ENCODE measurements at places on chromosomes 16 and 17.

DNA sequence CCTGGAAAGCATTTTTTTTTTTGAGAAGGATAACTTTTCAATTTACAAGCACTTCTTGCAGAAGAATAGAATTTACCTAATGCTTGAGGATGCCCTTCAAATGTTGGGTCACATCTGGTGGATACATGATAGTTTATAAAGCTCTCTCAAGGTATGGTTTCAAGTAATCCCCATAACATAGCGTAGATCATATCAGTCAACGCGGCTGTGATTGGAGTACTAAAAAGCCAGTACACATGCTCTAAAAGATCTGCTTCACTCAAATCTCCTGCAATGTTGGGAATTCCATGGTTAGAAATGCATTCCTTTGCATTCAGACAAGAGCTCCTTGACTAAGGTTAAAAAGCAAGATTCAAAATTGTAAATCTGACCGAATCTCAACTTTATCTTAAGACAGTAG is 3.9 kb upstream of the KCNJ16 start:
- DNase-seq = no peak

- DNase-seq = peak; percentile 49
Observed at GRCh38 chr16:19382887-19383816, 34.5 kb upstream of the TMC5 start.

DNA sequence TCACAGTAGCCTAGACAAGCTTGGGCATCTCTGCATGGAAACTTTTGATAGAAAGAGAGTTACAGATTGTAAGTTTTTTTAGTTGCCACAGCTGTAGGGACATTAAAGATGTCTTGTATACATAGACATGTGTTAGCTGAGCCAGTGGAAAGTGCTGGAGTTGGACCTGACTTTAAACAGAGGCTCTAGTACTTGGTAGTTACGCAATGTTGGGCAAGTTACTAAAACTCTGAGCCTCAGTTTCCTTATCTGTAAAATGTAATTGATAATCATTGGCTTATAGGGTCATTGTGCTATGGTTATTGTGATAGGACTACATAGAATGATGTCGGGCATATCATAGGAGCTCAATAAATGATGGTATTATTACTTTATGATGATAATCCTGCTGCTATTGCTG is 225.8 kb upstream of the CPHXL start:
- DNase-seq = no peak

DNA sequence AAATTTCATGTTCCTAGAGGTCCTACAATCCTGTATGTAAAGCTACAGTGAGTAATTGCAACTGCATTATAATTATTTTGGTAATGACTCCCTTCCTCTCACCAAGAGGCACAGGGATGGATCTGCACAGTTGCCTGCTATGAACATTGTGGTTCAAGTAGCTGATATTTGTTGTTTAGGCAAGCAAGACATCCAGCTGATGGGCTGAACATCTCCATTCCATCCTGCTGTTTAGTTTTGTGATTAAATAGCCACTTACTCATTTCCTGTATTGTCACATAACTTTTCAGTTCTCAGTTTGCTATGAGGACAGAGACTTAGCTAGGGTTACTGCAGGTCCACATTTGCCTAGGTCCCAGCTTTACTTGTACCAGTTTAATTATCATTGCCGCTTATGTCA is 181.2 kb upstream of the TBX2 start:
- no peak for DNase-seq

DNA sequence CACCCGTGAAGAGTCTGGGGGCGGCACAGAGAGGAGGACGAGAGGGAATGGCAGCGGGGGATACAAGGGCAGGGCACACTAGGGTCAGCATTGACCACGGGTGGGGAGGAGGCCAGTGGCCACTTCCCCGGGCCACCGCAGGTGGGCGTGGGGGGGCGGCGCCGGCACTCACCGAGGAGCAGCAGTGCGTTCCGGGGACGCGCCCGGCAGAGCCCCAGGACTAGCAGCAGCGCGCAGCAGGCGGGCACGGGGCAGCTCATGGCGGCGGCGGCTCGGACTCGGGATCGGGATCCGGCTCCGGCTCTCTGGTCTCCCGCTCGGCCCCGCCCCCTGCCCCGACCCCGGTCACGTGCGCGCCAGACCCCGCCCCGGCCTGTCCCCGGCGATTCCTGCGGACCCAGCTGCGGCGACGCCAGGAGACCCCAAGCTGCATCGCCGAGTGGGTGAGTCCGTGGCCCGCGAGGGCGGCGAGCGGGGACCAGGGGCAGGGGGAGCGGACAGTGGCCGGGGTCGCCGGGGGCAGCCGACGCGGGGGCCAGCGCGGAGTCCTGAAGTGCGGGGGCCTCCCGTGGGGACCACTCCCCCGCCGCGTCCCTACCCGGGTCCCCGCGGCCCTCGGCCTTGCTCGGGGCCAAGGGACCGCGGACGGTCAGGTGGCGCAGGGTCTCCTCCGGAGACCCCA is at the start of the genes SGSH and SLC26A11:
Gene SGSH, minus strand, starts transcription at position 280 of the 682 bp plus-strand sequence. Its CDS starts 20 bp downstream, at position 260.
Gene SLC26A11, plus strand, starts transcription at position 374 of the 682 bp plus-strand sequence. CDS start 1,134 bp downstream, outside the sequence.
- peak; percentile 44 for DNase-seq

All from NCI-H1105 treated with DMSO at 0.1 percent for 48 hours (cell line).